Erythroblast (primary cell): ENCODE measurements at places on chromosomes 16 and 17.

- DNase-seq: no peak
Measured at GRCh38 chr16:15511759-15512487, 77.5 kb downstream of the BMERB1 start.

- DNase-seq: peak; percentile 89
Measured at GRCh38 chr16:4614571-4615383, at the start of gene UBALD1. UBALD1 (minus strand) TSS chr16:4614888; CDS start chr16:4614797, 91 bp downstream.

- no peak for DNase-seq
Measured at GRCh38 chr16:79677799-79678530, 77.4 kb upstream of the MAF start.

DNA sequence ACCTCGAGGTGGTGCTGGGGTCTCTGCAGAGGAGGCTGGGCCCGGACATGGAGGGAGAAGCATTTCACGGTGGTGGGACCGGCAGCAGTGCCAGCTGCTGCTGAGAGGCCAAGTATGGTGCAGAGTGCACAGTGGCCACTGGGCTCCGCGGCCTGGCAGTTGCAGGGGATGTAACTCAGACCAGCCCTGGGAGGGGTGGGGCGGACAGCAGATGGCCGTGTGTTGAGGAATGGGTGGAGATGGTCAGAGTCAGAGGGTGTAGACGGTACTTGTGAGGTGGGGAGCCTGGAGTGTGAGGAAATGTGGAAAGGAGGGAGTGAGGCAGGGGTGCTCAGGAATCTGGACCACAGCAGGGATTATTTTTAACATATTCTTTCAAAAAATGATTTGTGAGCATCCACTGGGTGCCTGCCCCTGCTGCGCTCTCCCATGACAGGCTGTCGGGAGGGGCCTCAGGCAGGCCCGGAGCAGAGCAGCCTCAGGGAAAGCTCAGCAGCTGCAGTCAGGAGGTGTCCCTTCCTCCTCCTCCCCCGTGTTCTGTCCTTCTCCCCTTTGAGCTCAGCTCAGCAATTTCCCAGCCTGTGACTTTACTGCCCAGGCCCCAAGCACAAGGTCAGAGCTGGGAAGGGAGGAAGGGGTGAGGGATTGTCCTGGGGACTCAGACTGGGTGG, 113.1 kb downstream of the RAP1GAP2 start:
- DNase-seq: no peak

GRCh38 chr17:63833026-63833740, 5.7 kb upstream of the FTSJ3 start:
- DNase-seq: no peak

GRCh38 chr17:78324391-78325075, 35.3 kb downstream of the SOCS3 start:
- no peak for DNase-seq

GRCh38 chr16:69932691-69933392, 18.3 kb upstream of the CLEC18A start:
- DNase-seq: no peak

DNA sequence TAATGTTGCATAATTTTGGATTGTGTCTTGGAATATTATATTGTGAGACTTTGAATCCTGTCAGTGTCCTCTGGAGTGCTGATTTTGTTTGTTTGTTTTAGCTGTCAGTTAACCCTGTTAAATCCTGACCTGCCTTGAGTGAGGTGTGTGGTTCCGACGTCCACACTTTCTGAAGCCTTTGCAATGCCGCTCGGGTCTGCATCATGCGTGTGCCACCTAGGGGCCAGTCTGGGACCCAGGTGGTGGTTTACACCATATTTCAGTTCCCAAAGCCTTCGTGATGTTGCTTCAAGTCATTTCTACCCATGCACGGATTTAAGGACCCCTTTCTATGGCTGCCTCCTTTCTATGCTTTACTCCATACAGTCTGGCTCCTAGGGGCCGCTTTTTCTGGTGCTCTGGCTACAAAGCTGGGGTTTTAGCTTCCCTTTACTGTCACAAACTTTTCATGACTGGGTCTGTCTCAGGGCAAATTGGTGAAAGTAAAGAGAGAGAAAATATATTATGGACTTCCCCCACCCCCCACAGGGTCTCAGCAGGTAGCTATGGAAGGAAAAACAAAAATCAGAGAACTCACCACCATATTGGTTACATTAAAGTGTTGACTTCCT, 11.4 kb upstream of the OR4D1 start:
- peak; percentile 27 for DNase-seq

DNA sequence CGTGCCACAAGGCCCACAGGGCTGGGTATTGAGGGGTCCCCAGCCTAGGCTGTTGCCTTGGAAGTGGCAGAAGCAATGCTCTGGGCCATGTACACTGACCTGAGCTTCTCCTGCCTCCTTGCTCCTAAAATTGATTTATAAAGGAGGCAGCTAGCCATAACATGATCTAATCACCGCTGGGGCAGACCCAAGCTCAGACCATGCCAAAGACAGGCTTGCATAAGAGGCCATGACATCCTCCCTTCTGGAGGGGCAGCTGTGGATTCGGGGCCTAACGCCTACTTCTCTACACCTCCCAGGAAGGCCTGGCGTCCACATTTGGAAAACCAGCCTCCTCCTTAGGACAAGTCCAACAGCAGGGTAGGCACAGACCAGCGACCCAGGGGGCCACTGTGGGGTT, 12.3 kb downstream of the HSD11B2 start:
- no peak for DNase-seq

DNA sequence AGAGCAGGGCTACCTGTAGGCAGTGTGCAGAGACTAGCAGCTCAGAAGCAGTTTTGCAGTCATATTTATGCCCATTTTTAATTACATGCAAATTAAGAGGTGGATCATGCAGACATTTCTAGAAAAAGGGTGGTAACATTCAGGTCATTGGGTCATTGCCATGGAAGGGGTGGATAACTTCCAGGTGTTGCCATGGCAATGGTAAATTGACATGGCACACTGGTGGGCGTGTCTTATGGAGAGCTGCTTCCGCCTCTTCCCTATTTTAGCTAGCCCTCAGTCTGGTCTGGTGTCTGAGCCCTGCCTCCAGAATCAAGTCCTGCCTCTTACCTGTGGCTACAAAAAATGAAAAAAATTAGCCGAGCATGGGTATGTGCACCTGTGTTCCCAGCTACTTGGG, 2.8 kb upstream of the DNAI2 start:
- peak; percentile 36 for DNase-seq

DNA sequence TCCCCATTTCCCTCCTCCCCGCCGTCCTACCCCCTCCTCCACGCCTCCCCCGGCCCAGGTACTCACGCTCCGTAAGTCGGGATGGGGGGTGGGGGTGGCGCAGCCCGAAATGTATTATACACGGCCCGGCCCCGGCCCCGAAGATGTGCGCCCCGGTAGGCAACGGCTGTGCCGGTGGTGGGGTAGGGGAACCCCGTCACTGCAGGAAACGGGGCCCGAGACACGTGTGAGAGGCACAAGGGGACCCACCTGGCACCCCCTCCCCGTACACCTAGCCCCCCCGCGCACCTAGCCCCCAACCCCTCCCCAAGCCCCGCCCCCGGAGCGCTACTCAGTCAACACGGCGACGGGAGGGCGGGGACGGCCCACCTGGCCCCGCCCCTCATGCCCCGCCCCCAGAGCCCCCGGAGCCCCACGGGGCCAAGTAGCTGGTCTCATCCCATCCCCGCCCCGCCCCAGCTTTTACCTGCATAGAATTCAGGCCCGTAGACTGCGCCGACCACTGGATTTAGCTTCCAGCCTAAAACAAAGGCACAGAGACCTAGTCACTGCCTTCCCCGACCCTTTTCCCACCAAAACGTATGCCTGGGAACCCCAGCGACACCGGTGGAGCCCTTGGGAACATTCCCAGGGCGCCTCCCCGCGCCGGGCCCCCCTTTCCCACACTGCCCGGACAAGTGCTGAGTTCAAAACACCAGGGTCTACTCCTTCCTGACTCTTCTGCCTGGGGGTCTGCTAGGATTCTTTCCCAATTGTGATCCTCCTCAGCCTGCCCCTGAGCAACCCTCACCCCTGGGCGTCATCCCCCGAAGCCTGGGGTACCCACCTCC, 22.8 kb downstream of the ENGASE start:
- no peak for DNase-seq

DNA sequence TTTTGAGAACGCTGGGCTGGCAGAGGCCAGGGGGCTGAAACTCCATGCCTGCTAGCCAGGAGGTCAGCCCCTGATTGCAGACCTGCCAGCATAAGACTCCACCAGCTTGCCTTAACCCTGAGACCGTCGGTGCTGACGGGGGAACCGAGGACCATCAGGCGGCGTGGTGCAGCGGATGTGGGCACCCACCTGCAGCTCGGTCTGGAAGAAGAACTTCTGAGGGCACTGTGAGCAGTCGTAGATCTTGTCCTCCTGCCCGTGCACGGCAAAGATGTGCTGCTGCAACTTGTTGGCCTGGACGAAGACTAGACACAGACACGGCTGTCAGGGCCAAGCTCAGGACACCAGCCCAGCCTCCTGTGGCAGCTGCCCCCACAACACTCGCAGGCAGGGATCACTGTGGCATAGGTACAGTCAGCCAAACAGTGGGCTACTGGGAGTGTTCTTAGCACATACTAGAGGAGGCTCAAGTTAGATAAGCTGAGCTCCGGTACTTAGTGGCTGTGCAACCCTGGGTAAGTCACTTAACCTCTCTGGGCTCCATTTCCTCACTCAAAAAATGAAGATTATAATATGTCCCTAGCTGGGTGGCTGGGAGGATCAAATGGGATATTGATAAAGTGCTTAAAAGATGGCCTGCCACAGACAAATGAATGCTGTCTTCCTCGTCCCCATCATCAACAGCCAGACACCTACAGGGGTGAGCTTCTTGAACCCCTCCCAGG, 150.0 kb downstream of the C16orf78 start:
- no peak for DNase-seq

GRCh38 chr17:57489321-57489720, 233.0 kb downstream of the MSI2 start:
- no peak for DNase-seq

DNA sequence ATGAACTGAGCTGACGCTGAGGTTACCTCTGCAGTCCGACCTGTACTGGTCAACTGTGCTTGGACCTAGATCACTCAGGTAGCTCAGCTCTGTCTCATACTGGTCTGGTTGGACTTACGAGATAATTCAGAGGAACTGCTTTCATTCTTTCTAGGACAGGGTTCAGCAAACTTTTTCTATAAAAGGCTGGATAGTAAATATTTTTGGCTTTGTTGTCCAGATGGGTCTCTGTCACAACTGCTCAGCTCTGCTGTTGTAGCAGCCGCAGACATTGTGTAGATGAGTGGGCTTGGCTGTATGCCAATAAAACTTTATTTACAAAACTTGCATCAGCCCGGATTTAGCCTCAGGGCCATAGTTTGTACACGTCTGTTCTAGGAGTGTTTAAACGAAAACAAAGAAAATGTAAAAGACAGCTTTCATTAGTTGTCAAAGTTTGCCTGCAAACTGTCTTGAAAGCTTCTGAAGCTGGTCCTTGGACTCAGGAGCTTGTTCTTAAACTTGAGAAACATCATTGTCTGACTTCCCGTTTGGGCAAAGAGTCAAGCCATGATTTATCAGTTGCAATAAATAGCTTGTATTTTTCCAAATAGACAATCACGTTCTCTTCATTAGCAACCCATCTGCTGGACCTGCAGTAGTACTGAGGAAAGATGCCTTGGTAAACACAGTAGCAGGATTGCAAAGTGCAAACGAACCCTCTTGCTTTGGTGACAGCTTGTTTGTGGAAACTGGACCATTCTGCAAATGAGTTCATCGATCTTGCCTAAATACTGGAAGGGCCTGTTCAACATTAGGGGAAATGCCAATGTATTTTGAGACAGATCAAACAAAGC, 253.4 kb downstream of the SNX29 start:
- no peak for DNase-seq

DNA sequence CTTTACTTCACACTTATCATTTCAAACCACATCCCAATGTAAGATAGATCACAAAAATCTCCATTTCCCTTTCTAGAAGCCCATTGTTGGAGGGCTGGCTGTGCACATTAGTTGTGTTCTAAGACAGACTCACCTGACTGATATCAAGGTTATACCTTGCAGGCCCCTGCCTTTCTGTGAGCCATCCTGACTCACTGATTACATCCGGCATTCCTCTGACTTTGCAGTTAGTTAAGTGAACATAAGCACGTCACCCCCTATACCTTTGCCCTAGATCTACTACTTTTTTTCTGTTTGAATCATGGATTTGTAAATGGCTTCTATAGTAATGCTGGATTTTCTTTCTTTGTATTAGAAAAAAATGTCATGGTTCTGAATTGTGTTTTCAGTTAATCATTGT, 78.3 kb downstream of the TANGO6 start:
- no peak for DNase-seq

GRCh38 chr17:49509588-49509917, 14.5 kb downstream of the NGFR start:
- no peak for DNase-seq
